ENCODE measurements at places on chromosomes 13 and 19.
A peak's percentile ranks its signal among the peaks of the same experiment; 100 is the strongest.

GRCh38 chr13:72144636-72145035, 277.6 kb upstream of the DACH1 start:
- DNase-seq = no peak

DNA sequence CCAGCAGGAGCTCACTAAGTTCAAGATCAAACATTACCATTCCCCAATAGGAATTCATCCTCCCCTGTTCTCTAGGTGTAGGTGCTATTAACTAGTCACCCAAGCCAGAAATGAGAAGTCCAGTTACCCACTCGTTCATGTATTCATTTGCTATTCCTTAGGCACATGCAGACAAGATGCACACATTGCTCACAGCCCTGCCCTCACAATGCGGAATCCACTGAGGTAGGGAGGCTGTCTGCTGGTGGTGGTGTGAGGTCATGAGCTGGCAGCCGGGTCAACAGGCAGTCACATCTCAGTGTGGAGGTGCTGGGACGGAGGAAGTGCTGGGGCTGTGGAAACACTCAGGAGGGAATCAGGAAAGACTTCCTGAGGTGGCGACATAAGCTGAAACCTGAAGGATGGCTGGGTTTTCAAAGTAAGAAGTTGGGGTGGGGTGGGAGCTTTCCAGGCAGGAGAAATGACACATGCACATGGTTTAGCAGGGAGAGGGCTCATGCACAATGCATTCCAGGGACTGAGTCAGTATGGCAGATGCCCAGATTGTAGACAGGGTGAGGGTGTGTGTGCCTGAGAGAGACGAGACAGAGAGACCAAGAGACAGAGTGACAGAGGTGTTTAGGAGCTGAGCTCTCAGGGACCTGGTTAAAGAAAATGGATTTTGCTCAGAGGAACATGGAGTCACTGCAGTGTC, 117.6 kb downstream of the USP12 start:
- DNase-seq = no peak

DNA sequence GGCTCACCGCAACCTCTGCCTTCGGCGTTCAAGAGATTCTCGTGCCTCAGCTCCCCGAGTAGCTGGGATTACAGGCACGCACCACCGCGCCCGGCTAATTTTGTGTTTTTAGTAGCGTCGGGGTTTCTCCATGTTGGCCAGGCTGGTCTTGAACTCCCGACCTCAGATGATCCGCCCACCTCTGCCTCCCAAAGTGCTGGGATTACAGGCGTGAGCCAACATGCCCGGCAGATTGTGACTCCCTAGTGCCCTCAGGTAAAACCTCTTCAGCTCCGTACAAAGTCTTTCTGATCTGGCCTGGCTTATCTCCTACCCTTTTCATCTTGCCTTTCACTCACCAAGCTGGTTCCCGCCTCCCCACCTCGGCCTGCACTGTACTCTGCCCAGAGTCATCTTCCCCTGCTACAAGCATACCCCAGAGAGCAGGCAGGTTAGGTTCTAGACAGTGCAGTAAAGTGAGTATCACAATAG, 15.0 kb downstream of the BICRA start:
- no peak for DNase-seq

DNA sequence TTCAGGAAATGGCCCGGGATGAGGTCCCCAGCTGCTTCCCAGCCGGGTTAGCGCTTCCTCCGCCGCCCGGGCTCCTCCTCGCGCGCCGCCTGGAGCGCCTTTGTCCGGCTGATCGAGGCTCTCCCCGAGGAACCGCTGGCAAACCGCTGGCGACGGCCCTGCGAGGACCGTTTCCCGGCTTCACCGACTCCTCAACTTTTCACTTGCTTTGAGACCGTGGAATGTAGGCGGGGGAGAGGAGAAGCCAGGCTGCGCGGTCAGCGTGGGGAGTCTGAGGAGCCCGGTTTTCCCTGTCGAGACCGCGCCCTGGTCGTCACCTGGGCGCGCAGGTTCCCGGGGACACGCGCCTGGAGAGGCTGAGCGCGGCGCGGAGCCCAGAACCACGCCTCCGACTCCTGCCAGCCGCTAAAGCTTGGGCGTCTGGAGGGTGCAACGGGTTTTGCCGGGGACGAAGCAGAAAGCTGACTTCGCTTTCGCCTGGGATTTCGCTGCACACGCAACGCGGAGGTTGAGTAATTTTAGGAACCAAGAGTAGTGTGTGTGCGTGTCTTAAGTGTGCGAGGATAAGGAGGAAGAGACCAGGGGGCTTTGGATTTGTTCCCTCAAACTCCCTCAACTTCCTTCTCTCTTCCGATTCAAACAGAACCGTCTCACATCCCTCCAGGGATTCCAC, 7.3 kb upstream of the DGKH start:
- DNase-seq = peak; percentile 54

GRCh38 chr19:44557933-44558332, 28.5 kb upstream of the CEACAM20 start:
- DNase-seq = no peak

- no peak for DNase-seq
Measured at GRCh38 chr13:109883181-109884180, 97.1 kb upstream of the IRS2 start.
